ENCODE measurements at places on chromosomes 7 and 10.

- no peak for DNase-seq
Observed at GRCh38 chr10:6743291-6743849, 163.3 kb upstream of the PRKCQ start.

DNA sequence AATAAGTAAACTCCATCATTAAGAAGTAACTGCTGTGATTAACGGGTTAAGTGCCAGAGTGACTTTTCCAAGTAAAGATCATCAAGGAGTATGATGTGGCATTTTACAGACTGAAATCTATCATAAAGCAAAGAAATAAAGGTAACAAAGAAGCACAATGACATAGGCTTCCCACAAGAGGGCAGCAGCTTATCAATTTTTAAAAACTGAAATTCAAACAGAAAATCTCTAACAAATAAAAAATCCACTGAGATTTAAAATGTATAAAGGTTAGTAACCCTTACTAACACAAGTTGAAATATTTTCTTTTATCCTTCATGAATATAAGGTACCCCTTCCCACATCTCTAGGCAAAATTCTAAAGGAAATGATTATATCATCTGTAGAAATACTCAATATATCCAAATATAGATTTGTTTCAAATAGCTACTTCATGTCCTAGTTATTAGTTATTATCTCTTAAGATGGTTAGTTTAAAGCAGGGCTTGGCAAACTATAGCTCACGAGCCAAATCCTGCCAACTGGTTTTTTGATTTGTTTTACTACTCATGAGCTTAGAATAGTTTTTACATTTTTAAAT lies 29.2 kb downstream of the FAM3C start:
- no peak for DNase-seq

DNA sequence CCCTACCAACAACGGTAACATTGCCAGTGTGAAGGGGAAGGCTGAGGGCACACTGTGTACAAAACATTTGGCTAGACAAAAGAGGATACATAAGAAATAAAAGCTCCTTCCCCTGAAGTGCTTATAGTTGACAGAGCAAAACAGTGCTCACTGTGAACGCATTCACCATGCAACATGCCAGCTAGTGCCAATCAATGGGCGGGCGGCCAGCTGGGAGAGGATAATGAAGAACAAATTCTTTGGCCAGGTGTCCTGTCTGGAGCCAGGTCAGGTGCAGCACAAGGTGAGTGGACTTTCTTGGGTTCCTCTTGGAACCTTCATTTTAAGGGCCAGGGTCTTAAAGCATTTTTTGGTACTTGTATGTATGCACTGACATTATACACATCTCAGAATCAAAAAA lies 106.1 kb downstream of the ICA1 start:
- no peak for DNase-seq

DNA sequence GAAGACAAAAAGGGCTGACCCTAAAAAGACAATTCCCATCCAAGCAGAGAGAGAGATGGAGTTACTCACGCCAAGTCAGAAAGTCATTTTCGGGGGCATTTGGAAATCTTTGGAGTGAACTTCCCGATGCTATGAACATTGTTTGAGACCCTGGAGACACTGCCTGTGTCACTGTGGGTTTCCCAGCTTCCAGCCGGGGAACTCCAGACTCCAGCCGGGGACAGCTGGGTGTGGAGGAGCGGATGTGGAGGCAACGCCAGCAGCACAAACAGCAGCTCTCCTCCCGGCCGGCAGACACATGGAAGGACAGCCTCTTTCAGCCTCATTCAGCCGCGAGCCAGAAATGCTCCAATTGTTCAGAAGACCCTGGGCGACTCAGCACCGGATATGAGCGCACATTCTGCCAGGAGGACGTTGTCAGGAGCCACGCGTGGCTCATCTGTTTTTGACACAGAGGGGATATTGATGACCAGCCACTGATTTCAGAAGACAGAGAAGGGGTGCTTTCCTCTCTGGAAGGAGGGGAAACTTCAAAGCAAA lies 97.6 kb downstream of the PRPF18 start:
- peak; percentile 21 for DNase-seq

GRCh38 chr10:31958856-31959255 lies 30.2 kb upstream of the ARHGAP12 start:
- DNase-seq = no peak

DNA sequence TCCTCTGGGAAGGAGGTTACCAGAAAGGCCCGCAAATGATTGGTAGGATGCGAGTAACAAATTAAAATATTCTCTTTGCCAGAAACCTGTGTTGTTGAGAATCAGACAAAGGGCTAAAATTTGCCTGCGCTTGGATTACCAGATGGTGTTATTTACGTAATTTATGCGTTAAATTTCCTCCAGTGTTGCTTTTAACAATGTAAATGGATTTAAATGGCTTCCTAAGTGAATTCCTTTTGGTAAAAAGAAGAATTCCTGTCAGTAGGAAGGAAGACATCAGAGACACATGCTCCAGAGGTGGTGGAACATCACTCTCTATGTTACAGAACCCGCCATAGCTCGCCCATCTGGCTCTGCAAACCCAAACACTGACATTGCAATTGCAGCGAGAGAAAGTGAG lies 520.6 kb downstream of the GALNT17 start:
- no peak for DNase-seq

DNA sequence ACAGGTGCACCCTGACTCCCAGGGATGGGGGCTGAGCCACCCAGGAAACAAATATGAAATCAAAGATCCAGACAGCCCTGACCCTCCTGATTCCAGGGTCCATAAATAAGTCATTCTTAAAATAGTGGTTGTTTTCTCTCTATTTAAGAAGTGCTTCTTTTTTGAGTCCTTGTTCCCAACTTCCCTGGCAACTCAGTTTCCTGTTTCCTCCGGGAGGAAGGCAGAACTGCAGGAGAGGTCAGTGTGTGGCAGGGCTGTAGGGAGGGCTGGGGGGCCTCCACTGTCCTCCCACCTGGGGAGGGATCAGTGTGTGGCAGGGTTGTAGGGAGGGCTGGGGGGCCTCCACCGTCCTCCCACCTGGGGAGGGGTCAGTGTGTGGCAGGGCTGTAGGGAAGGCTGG lies 88.7 kb upstream of the PDGFA start:
- DNase-seq = no peak

GRCh38 chr10:126209451-126209850 lies 178.8 kb downstream of the ADAM12 start:
- DNase-seq = no peak

- DNase-seq = no peak
Observed at GRCh38 chr7:37100735-37101331, 347.8 kb downstream of the ELMO1 start.

GRCh38 chr10:12160664-12161063 lies 31.2 kb downstream of the SEC61A2 start:
- no peak for DNase-seq

DNA sequence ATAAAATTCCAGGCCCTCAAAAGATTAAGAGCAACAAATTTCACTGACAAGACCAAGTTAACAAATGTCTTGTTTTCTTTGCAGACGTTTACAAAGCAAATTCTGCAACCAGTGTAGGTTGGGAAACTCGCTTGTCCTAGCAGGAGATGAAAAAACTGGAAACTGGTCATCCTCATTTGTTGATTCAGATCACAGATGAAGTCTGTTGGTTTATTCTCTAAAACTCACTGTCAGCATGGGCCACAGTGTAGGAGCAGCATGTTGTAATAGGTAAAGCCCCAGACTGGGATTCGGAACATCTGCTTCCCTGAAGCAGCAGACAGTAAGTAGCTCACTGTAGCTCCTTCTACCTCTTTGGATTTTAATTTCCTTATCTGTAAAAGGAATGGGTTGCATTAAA lies 31.5 kb downstream of the PANK1 start:
- no peak for DNase-seq

GRCh38 chr7:151869455-151869854 lies 7.5 kb downstream of the PRKAG2 start:
- DNase-seq = no peak

DNA sequence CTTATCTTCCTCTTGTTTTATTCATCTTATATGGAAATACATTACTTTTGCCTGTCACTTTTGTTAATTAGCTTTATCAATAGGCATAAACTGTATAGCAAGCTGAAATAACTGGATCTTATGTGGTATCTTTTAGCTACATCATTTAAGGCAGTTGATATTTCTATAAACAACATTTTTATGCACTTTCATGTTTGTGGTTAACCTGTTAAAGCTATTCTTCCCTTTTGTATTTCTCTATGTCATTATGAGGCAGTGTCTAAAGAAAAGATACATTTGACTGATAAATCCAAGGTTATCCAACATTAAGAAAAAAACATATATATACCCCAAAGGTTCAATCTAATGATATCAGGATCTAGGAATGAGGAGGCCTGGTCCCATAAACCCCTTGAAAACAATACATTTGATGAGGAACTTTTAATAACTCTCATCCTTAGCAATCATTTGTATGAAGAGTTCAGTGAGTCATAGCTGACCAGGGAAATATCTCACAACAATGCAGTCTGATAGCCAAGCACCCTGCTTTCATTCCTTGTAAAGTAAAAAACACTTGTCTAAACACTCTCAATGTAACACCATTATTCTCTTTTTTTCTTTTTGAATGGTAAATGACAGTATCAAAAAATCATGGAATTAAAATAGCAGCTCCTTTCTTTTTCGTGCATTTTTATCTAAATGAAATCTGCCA lies 300.9 kb downstream of the NEBL start:
- no peak for DNase-seq

DNA sequence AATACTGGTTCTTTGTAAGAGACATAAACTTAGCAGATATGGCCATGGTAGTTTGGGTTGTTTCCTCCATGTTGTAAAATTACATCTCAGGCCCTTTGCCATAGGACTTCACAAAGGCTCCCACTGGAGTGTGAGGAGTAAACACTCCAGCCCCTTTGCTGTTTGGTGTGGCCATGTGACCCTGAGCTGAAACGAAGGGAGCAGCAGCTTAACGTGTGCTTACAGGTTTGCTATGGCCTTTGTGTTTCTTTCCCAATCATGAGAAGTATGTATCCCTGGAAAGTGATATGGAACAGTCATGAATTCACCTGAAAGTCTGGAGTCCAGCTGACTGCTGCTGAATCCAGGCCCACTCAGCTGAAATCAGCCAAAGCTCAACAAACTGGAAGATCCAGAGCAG lies 23.8 kb upstream of the SFTPA1 start:
- no peak for DNase-seq

DNA sequence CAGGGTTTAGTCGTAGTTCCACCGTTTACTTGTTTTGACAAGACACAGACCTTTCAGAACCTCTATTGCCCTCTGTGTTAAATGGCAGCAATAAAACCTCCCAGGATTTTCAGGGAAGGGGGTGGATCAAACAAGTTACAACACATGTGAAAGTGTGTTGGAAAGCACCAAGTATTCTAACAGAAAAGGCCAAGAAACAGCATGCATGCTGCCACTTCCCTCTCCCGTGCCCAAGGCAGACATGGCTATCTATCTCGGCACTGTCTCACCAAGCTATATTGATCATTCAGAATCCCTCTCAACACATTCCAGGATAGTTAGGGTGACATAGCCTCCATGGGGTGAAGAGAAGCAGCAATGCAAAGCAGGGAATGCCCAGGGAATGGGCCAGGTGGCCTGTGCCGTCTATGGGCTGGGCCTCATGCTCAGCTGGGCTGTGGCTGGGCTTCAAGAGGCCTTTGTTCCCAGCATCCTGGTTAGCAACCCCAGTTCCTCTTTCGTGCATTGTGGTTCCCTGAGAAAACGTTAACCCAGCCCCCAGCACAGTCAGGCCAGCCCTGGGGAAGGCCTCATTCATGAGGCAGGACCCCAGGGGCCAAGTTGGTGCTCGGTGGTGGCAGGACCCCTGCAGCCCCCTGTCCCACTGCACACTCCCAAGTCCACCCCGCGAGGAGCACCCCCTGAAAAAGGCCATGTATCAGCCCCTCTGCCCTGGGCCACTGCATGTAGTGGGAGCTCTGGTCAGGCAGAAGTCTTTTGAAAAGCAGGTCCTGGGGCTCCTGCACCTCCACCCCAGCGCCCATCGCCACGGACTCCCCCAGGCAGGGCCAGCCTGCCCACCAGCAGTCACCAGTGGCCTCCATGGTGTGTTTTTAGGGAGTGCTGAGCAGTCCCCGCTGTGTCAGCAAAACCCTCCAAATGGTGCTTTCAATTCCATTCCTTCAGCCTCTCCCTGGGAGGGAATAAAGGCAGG lies 25.5 kb downstream of the VSIR start:
- DNase-seq = no peak

DNA sequence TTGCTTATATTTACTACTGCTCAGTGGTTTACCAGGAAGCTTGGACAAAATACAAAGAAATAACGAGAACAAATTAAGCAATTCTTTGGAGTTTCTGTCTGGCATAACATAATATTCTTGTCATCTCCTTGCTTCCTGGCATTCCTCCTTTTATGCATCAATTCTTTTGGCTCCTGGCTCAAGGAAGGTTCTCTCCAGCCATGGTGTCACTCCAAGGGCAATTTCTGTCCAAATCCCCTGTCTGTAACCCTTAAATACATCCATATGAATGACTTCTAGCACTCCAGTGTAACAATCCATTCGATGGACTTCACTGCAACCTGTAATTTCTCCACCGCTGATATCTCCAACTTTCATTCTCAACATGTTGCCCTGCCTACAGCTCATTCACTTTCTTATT lies 617.7 kb upstream of the ANKRD30A start:
- no peak for DNase-seq

DNA sequence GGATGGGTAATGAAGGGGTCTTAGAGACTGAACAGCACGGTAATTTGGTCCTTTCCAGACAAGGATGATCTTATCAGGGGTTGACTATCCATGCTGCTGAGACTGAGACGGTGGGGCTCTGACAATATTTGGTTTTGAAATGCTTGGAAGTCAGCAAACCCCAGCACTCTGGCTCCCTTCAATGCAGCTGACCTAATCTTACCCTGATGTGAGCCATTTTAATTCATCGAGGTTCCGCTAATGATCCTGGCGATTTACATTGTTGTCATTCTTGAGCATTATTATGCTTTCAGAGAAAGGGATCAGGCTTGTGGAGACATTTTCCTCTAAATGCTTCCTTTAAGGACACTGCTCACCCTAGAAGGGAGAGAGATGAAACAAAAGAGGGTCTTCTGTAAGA lies 114.6 kb upstream of the BMPER start:
- DNase-seq = no peak

GRCh38 chr10:76080451-76080850 lies 649.0 kb downstream of the LRMDA start:
- DNase-seq = peak; percentile 28

DNA sequence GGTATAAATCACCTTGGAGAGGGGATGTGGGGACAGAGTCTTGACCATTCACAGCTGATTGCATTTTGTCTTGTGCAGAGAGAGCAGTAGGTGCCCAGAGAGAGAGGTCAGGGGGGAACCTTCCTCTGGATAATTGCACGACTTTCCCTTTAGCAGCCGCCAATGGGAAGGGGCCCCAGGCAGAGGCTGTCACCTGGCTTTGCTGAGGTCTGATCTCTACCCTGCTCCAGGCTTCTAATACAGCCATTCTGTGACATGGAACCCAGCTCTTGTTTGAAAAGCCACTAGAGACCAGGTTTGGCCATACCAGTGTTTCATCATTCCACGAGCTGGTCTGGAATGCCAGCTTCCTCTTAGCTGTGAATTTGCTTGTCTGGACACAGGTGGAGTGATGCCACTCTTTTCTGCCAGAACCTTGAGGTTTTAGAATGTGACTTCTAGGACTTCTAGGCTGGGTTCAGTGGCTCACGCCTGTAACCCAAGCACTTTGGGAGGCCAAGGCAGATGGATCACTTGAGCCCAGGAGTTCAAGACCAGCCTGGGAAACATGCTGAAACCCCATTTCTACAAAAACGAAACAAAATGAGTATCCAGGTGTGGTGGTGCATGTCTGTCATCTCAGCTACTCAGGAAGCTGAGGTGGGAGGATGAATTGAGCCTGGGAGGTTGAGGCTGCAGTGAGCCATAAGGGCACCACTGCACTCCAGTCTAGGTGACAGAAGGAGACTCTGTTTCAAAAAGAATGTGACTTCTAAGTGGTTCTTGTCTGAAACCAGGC lies 159.9 kb downstream of the CAMK1D start:
- no peak for DNase-seq
